AG09309 (cell line): ENCODE measurements at places on chromosomes 11 and 22.

- peak; percentile 76 for DNase-seq
Observed at GRCh38 chr11:35174666-35175065, 35.7 kb downstream of the CD44 start.

DNA sequence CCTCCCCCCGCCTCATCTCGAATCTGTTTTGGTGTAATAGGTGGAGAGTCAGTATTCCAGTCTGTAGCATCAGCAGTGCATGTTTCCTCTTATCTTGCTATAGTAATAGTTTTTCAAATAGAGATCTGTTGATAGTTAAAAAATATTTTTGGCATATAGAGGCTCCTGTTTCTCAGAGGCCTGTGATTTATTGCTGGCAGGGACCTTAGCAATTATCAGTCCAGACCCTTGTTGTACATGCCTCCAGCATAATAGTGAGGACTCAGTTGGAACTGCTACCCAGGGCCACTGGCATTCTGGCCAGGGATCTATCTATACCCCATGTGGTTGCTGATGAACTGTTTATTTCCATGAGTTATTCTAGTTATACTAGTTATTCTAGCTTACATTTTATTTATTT is 52.6 kb downstream of the SPECC1L start:
- DNase-seq = no peak

- DNase-seq = no peak
Observed at GRCh38 chr11:102241026-102241425, 76.3 kb upstream of the BIRC3 start.

DNA sequence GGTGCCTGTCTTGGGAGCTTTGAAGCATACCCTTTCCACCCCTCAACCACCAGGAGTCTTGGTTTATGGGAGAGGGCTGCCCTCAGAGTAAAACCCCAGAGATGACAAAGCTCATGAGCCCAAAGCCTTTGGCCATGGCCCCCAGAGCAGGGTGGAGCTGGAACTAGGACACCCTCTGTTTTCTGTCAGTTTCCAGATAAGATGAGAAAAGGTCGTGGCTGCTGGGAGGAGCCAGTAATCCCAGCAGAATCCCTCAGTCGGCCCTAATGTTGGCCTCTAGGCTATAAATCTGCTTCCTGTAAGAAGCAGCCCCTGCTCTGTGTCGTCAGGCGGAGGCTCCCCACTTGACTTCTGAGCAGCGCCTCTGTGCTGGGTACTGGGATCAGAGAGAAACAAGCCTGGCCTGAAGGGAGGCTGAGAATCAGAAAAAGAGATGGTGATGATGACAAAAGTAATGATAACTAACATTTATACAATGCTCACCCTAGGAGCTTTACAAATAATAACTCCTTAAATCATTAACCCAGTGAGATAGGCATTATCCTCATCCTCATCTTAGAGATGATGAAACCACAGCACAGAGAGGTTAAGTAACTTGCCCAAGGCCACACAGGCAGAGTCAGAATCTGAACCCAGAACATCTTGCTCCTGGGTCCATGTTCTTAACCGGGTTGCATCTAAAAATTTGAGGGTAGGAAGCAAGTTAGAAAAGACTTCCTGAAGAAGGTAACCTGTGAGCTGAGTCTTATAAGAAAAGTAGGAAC is 471.4 kb downstream of the SOX6 start:
- DNase-seq = no peak

DNA sequence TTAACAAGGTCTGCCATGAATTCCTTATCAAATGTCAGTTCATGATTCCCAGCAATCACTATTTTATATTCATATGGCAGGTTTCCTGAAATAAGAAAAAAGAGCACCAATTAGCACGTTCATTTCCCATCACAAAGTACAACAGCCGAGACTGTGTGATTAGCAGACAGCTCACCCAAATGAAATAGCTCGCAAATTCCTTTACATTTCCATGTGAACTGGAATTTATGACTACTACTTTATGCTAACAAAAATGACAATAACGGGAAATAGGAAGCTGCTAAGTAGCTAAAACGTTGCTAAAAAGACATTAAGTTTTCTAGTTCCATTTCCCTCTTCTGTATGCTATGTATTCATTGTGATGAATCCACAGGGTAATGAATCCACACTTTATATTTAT is 90.7 kb downstream of the MPPED2 start:
- no peak for DNase-seq

- DNase-seq = no peak
Observed at GRCh38 chr11:15663777-15664218, 549.1 kb downstream of the INSC start.

- no peak for DNase-seq
Observed at GRCh38 chr11:8321876-8322275, 58.2 kb upstream of the LMO1 start.

DNA sequence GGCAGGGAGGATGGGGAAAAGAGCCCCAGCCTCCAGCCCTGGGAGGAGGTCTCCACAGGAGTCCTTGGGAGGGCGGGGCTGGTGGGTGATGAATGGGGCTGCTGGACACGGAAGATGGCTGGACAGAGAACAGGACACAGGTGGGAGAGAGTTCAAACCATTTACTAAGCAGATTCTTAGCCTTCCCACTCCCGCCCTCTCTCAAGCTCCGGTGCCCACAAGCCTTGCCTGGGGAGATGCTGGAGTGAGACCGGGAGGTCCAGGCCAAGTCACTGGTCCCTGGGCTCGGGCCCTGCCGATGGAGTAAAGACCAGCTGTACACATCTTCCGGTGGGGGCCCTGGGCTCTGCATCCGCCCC is 1.4 kb downstream of the CLDN5 start:
- no peak for DNase-seq

DNA sequence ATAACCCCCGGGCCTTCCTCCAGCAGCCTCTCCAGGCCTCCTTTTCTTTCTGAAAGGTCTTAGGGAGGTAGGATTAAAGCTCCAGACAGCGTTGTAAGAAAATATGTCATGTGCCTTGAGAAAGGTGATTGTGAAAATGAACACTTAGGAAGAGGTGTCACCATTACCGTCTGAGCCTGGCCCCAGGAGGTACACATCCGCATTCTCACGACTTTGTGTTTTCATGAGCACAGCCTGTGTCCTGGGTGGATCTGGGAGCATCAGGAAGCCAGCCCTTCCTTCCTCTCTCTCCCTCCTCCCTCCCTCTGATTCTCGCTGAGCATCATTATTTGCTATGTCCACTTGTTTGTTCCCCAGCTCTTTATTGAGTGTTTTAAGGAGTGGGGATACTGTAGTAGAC is 105.1 kb upstream of the CRYBB3 start:
- DNase-seq = no peak

GRCh38 chr22:32142600-32142999 is 16.5 kb downstream of the C22orf42 start:
- DNase-seq = no peak

DNA sequence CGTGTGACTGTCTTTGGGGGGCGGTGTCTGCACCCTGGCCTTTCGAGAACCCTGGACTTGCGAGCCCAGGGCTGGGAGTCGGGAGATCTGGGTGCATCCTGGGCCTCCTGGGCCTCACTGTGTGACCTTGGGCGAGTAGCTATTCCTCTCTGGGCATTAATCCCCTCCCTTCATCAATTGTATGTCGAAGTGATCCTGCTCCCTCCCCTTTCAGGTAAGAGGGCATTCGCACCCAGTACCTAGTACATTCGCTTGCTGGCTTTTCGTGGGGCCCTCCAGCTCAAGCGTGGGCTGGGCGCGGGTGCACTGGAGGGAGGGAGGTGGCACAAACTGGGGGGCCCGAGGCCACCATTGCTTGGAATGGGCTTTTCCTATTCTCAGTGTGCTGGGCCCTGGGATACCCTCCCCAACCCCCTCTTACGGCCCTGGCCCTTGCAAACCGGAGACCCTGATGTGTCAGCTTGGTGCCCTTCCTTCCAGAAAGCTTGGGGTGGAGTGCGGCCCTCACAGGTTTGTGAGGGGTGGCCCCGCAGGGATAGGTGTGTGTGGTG is 530 bp downstream of the USP35 start:
- DNase-seq = no peak

DNA sequence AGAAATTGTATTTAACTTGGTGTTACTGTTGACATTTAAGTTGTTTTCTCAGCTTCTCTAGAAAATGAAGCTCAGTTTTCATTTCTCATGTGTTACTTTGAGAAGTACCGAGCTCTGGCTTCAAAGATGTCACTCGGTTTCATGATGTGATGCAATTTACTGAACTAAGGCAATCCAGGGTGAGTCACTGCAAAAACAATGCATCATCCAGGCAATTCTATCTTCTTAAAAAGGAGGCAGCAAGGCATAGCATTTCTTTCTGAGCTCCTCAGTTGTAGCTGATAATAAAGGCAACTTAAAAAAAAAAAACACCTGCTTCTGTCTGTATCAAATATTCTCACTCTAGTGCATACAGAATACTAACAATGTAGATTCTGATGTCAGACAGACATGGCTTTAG is 91.1 kb upstream of the KCNA4 start:
- DNase-seq = peak; percentile 1

DNA sequence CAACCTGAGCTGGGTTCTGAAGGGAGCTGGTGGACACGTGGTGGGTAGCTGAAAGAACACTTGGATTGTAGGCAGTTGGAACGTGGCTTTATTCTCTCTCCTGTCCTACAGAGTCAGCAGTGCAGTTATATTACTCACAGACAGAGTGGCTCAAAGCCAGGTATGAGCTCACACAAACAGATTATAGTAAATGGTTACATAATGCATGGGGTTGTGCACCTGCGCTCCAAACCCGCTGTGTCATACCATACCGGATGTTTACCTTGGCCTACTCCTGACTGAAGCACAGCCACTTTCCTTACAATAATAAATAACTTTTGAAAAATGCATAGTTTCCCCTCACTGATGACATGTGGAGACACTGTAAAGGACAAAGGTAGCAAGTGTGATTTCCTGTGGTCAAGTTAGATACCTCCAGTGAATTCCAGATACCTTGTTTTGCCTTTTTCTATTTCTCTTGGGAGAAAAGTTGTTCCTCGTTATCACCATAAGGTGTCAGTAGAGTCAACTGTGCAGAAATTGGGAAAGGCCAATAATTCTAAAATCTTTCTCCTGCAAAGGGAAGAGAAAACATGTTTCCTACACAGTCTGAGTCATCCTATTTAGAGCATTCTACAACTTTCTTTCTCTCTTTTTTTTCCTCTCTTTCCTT is 13.5 kb downstream of the MS4A6A start:
- no peak for DNase-seq

DNA sequence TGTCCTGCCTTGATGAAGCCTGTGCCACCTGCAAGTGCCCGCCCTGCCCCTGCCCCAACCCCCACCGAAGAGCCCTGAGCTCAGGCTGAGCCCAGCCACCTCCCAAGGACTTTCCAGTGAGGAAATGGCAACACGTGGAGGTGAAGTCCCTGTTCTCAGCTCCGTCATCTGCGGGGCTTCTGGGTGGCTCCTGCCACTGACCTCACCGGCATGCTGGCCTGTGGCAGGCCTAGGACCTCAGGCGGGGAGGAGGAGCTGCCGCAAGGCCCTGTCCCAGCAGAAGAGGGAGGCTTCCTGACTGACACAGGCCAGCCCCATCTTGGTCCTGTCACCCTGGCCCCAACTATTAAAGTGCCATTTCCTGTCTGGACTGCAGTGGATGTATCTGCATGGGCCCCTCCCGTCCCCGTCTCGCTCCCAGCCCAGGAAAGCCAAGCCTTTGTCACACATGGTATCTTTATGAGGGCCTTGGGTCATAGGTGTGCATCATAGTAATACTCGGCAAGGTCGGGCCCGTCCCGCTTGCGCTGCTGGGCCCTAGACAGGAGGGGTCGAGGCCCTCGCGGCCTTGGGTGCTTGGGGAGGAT is 882 bp downstream of the FREY1 start:
- DNase-seq = no peak

- peak; percentile 62 for DNase-seq
Observed at GRCh38 chr11:45383224-45383623, 97.1 kb upstream of the SYT13 start.

DNA sequence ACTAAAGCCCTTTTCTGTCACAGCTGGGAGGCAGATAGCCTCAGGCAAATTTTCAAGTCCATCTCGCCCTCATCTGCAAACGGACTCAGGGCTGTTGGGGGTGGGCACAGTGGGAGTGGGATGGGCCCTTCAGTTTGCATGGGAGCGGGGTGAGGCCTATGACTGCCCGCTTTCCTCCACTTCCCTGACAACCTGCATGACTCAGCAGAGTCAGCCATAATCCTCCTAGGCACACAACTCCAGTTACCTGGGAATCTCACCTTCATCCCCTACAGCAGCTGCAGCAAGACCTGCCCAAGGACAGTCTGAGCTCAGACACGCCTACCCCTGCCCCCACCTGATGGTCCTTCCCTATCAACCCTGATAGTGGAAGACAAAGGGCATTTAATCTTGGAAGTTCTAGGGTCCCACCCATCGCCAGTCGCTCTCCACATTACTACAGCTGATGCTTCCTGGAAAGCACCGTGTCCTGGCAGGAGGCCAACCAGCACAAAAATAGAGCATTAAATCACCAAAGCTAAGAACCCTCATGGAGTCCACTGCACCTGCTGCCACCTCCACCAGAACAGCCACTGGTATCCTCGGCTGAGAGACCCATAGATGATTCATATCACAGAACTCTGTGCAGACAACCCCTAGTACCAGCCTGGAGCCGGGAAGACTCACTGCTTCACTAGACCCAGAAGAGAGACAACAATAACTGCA is 319.3 kb downstream of the DCDC1 start:
- DNase-seq = no peak

GRCh38 chr22:45670981-45671782 is 452 bp upstream of the ATXN10 start:
- no peak for DNase-seq

DNA sequence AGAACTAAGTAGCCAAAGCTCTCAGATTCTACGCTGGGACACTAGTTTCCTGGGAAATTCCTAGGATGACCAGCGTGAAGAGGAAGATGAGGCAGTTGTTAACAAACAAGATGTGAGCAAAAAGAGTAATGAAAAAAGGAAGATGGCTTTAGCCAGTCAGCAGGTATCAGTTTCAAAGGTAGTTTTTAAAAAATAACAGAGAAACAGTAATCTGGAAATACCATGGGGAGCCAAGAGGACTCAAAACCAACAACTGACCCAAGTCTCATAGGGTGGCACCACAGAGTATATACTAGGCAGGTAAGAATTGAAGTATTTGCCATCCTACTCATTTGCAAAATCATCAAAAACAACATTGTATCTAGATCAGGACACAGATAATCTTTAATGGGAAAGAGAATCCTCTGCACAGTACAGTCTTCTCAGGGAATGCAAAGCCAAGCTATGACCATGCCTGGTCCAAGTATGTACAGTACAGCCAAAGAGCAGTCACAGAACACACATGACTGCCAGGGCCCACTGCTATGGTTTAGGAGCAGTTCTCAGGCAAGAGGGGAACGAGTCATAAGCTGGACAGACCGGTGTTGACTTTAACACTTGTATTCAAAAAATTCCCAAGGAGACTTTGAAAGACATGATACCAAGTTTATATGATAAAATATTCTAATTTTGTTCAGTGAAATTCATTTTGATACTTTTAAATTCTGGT is 20.6 kb downstream of the MSANTD4 start:
- no peak for DNase-seq

GRCh38 chr22:41834005-41834944 is 1.4 kb downstream of the SREBF2 start:
- DNase-seq = no peak

DNA sequence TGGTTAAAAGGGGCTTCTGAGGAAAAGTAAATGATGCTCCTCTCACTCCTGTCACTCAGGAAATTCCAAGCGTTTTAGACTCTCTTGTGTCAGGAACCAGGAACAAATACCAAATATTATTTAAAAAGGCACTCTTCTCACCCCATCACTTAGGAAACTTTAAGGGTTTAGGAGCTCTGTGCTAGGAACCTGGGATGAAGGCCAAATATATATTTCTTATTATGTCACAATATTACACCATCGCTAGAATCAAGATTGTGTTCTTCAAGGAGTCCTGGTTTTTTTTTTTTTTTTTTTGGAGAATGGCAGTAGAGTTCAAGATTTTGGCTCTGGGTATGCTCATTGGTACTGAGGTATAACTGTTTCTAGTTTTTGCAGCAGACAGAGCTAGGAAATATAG is 79.0 kb upstream of the HEPHL1 start:
- no peak for DNase-seq
